ENCODE measurements at places on chromosomes 11 and 22.

- no peak for DNase-seq
Observed at GRCh38 chr11:29538339-29539036, 478.3 kb downstream of the KCNA4 start.

- DNase-seq, result no peak
Observed at GRCh38 chr22:20979243-20979809, 2.8 kb upstream of the LZTR1 start.

DNA sequence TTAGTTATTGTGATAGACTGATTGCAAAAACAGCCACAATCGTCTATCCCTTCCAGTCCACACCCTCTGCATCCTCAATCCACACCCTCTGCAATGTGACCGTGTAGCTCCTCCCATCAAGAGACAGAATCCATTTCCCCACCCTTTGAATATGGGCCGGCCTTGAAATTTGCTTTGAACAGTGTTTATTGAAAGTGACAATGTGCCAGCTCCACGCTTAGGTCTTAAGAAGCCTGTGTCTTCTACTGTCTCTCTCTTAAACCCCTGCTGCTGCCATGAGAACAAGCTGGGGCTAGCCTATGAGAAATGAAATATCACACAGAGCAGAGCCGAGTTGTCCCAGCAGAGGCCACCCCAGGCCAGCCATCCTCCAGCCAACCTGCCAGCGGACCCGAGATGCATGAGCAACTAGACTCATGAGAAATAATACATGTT is 22.3 kb upstream of the MICAL2 start:
- DNase-seq, result no peak

DNA sequence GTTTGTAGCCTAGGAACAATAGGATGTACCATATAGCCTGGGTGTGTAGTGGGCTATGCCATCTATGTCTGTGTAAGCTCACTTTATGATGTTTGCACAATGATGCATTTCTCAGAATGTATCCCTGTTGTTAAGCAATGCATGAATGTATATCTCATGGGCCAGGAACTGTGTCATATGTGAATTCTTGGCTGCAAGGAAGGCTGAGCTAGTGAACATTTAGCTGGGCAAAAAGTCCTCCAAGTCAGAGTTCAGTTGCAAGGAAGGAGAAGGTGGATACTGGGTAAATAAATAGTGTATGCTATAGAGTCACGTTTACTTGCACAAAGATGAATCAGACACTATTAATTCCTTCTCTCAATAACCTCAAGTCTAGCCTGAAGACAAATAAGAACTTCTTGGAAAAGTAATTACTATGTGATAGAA is 136.1 kb downstream of the EHF start:
- no peak for DNase-seq

DNA sequence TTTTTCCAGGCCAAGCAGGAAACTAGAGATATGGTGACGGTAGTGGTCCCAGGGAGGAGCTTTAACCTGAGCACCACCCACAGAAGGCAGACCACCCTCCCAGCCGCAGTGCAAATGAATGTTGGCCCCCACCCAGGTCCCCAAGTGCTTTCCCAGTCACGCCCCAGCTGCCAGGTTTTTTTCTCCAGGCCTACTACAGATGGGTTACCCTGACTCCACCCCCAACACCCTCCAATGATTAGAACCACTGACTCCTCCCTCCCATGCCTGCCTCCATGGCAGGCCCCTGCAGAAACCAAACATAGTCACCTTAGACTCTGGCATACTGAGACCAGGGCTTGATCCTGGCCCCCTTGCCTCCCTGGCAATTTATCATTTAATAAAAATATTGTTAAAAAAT is 58.7 kb upstream of the CHST1 start:
- no peak for DNase-seq

DNA sequence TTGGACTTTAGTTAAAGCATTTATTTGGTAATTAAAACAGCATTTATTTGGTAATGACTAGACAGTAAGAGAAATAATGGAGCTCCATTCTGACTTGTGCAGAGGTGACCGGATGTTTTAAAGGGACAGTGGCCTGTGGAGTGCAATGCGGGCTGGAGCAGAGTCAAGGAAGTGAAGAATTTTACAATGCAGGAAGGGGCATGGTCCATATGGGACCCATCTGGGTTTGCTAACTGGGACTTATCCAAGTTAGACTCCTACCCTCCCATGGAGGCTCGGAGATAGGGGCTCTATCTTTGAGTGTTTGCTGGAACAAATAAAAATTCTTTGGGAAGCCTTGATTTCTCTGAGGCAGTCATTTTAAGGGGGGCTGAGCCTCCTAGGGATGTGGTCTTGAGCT is 59.9 kb upstream of the MYO18B start:
- no peak for DNase-seq

DNA sequence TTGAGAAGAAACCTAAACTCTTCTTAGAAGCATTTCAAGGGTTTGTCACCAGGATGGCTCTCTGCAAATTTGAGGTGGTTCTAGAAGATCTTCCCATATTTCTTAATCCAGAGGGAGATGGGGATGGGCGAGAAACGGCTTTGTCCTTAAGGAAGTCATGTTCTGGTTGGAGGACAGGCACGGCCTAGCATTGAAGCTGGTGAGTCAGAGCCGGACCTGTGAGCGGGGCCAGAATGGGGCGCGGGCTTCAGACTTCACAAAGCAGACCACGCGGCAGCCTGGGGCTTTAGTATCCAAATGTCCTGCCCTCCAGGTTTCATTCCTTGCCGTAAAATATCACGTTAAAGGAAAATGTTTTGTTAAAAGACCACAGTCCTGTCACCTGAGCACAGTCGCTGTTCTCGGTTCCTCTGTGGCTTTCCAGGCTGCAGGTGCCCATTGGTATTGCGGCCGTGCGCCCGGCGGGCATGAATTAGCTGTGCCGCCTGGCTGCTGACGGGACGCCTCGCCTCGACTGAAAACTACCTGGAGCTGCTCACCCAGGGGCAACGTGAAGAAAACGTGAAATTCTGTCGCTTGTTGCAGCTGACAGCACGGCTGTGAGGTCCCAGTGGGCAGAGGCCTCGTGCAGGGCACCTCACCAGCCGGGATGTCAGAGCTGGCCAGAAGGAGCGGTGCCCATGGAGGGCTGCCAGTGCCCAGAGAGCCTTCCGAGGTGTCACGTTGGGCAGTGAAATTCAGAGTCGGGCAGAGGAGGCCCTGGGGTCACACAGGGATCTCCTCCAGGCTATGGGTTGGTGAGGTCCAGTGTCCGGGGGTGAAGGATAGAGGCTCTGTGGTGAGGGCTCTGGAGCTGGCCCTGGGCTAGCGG is 59.0 kb downstream of the LRP5 start:
- DNase-seq, result no peak

GRCh38 chr11:131095511-131096185 is 179.4 kb upstream of the SNX19 start:
- DNase-seq, result no peak

DNA sequence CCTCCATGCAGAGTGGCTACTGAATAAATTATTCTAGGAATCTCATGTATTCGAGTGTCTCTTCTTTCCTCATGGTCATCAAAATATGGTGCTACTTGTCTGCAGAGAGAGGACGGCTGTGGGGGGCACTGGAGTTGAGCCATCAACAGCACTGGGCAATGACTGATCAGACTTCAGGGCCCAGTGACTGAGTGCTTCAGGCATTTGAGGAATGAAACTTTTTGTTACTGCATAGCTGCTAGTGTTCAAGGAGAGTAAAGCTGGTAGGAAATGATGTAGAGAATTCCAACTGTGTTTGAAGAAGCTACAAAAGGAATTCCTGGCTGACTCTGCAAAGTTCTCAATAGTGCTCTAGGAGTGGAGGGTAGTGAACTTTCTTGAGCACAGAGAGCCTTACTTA is 277.7 kb downstream of the CADM1 start:
- DNase-seq, result peak; percentile 11

- DNase-seq, result peak; percentile 19
Observed at GRCh38 chr11:102564110-102564509, 33.6 kb upstream of the MMP7 start.

- no peak for DNase-seq
Observed at GRCh38 chr11:61297341-61297740, 2.2 kb upstream of the VWCE start.

DNA sequence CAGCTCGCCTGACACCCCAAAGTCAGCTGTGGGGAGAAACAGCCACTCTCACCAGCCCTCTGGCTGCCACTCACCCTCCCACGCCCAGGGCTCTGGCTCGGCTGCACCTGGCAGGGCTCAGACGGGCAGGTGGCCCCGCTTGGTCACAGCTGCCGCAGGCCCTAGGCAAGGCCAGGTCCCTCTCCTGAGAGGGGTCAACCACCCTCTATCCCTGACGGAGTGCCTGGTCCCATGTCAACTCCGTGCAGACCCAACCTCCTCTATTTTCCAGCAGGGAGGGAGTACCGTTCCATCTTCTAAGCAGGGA is 1.9 kb downstream of the MAP4K2 start:
- no peak for DNase-seq

DNA sequence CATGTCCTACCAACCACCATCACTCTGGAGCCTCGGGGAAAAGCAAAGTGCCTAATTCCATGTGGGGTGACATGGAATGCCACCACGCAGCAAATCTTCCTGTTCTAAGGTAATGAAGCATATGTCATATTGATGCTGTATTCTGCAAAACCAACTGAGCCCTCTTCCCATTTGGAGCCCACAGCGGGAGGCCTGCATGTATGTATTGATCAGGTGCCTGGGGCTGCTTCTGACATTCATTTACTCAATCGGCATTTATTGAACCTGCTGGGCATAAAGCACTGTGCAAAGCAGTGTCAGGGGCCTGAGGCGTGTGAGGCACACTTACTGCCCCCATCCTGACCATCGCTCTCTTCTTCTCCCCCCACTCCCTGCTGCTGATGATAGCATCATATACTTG is 39.1 kb downstream of the ANKK1 start:
- DNase-seq, result no peak

- no peak for DNase-seq
Observed at GRCh38 chr22:42621505-42622002, 6.9 kb upstream of the POLDIP3 start.

- no peak for DNase-seq
Observed at GRCh38 chr11:122126024-122126688, 10.1 kb upstream of the BLID start.

- DNase-seq, result no peak
Observed at GRCh38 chr22:32574411-32574810, 99.8 kb downstream of the FBXO7 start.

DNA sequence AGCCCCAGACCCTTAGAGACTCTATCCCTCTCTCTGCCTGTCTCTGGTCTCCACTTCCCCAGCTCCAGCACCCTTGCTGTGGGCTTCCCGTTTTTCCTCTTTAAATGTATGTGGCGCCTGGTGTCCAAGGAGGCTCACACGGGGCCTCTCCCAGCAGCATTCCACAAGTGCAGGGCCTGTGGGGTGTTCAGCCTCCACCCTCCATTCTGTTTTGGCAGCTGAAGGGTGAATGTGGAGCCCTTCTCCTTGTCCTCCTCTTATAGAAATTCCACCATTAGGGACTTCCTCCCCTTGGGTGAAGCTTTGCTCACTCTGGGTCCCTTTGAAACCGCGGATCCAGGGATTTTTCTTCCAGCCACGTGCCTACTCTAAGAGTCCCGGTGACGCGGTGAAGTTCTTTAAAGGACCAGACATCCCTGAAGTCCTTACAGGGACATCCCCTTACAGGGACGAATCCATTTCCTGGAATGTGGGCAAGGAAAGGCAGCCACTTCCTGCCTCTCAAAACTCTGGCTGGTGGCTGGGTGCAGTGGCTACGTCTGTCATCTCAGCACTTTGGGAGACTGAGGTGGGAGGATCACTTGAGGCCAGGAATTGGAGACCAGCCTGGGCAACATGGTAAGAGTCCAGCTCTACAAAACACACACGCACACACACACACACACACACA is 1.6 kb upstream of the TSPAN18 start:
- DNase-seq, result no peak

GRCh38 chr11:94328587-94329080 is 24.3 kb downstream of the IZUMO1R start:
- no peak for DNase-seq

- no peak for DNase-seq
Observed at GRCh38 chr11:115718945-115719344, 214.7 kb upstream of the CADM1 start.

- DNase-seq, result peak; percentile 33
Observed at GRCh38 chr11:5992604-5993251, 5.9 kb upstream of the OR52L1 start.

GRCh38 chr11:104700609-104701008 is 197.7 kb downstream of the CASP12 start:
- DNase-seq, result no peak

DNA sequence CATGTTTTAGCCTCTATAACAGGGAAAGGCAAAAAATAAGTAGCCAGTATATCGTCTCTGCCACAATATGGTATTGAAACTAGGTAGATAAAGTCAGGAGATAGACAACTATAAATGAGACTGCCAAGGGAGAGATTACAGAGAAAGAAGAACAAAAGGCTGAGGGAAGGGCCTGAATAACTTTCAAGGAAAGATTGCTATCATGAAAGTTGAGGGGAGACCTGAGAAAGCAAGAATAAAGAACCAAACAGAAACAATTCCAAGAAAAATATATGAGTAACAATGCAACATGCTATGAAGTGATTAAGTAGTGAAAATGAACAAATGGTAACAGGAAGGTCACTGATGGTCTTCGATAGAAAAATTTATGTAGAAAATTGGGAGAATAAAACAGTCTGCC is 690.1 kb downstream of the METTL15 start:
- no peak for DNase-seq

DNA sequence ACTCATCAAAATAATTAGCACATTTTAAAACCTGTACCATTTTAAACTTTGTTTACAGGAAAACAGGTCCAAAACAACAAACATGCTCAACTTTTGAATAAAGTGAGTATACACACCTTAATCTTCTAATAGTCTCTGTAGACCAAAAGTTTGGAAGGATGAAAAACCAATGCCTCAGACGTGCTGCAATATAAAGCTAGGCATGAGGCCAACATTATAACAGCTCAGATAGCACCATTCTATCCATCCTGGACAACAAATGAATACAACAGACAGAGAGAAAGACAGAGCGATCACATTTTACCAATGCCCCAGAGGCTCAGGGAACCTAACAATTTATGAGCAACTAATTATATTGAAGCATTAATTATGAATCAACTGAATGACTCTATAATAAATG is 77.0 kb downstream of the PAK1 start:
- no peak for DNase-seq

DNA sequence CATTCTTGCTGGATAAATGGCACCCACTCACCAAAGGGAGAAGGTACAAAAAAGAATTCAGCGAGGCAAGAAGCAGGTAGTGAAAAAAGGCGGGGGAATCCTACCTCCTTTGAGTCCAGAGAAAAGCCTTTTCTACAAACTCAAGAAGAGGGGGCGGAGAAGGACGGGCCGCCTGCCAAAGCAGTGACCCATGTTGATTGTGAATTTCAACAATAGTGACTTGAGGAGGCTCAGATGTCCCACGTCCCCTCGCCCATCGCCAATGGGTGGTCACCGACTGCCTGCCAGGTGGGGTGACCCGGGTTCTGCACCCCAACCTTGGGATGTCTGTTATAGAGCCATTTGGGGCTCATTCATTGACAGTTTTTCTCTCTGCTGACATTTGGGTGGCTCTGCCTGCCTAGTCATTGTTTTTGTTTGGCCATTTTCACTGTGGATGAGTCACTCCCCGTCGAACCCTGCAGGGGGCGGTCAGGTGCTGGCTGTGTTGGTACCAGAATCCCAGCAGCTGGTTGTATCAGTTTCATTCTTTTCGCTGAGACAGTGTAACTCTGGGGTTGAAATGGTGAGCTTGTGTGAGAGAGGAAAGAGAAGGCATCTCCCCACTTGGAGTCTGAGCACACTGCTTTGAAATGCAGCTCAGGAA is 163.4 kb upstream of the NCAM1 start:
- no peak for DNase-seq

GRCh38 chr22:46774253-46774979 is 12.0 kb downstream of the TBC1D22A start:
- DNase-seq, result no peak

Data from H54 (cell line).